ENCODE measurements at places on chromosomes 11 and 22.

DNA sequence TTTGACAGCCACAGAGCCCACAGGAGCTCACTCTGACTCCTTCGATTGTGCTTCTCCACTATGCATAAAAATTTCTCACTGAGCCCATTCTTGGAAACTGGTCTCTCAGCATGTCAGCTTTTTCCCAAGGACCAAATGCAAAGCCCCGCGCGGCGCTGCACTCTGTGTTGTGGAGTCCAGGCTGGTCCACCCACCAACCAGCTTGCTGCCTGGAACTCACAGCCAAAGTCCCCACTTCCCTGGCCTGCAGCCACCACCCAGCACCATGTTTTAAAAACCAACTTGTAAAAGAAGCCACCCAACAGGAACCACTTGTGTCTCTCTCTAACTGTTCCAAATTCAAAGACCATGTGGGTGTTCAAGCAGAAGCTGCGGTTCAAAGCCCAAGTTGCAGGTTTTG is 124.4 kb downstream of the SPATA19 start:
- no peak for DNase-seq

DNA sequence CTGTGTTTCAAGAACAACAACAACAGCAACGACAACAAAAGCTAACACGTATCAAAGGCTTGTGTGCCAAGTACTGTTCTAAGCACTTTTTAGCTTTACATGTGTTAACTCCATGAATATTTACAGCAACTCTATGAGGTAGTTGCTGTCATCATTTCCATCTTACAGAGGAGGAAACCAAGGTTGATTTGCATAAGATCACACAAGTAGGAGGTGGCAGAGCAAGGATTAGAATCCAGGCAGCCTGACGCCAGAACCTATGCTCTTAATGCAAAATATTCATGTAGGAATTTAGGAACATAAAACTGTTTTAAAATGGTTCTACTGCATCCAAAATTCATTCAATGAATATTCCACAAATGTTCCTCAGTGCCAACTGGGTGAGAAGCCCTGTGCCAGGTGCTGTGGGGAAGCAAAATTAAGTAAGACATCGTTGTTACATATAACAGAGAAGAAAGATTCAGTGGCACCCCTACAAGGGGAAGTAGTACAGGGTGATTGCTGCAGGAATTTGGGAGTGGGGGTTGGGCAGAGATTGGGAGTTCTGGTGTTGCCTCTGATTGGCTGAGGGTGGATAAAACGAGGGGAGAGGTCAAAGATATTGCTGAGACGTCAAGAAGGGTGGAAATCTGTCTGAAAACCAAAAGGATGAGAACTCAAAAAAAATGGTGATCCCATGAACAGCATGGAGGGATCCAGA is 86.1 kb upstream of the ARHGAP20 start:
- DNase-seq, result no peak

DNA sequence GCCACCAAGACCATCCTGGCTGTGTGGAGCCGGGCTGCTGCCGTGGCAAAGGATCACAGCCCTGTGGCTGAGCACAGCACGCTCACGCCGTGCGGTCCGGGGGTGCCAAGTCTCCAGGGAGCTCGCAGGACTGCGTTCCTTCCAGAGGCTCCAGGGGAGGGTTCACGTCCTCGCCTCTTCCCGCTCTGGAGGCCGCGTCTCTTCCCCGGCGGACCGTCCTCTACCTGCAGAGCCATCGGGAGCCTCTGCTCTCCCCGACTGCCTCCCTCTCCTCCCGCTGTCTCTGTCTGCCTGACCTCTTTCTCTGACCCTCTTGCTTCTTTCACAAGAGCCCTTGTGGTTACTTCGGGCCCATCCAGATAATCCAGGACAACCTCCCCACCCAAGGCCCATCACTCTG is 11.4 kb upstream of the MUC5AC start:
- no peak for DNase-seq

GRCh38 chr22:46006379-46007002 is 29.5 kb upstream of the WNT7B start:
- peak; percentile 96 for DNase-seq

- no peak for DNase-seq
Observed at GRCh38 chr22:46256358-46256958, 6.4 kb upstream of the CDPF1 start.
